HS-27A (cell line): ENCODE measurements at places on chromosomes 12 and 14.

GRCh38 chr14:71702786-71703185 is 229.4 kb upstream of the RGS6 start:
- no peak for DNase-seq

GRCh38 chr14:39442293-39442692 is 10.1 kb upstream of the FBXO33 start:
- DNase-seq: no peak

DNA sequence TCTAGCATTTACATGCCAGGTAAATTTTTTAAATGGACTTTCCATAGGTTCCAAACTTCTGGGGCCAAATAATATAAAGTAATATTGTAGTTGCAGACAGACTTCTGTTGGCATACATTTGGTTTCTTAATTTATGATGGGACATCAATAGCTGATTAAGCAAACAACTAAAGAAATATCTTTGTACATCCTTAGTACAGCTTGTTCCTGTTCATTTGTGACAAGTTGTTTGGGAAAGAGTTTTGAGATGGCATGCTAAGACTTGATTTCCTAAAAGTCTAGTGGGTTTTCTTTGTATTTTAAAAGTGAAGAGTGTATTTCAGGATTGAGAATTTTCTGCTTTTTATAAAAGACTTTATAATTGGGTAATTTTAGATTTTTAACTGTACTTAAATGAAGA is 41.0 kb downstream of the CCDC91 start:
- no peak for DNase-seq

- DNase-seq: peak; percentile 84
Measured at GRCh38 chr14:36773136-36773540, 111.5 kb downstream of the PAX9 start.

DNA sequence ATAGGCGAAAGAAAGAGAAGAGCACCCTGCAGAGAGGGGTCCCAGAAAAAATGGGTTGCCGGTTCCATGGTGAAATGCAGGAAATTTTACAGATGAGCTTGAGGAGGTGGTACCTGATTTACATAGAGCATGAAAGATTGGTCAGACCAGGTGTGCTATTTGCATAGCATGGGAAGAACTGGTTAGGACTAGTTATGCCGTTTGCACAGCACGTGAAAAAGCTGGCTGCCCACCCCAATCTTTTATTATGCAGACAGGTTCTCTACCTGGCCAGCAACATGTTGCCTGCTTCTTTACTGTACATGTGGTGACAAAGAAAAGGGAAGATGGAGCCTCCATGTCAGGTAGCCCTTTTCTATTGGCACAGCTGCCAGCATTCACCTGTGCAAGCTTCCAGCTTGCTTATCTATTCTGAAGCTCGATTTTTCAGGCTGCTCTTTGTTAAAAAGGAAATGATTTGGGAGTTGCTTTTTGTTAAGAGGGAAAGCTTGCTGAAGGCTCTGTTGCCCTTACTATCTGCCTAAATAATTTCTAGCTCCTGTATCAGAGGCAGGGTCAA is 62.9 kb upstream of the ELK3 start:
- no peak for DNase-seq

- no peak for DNase-seq
Measured at GRCh38 chr14:73238941-73239340, 1.6 kb downstream of the PAPLN start.

DNA sequence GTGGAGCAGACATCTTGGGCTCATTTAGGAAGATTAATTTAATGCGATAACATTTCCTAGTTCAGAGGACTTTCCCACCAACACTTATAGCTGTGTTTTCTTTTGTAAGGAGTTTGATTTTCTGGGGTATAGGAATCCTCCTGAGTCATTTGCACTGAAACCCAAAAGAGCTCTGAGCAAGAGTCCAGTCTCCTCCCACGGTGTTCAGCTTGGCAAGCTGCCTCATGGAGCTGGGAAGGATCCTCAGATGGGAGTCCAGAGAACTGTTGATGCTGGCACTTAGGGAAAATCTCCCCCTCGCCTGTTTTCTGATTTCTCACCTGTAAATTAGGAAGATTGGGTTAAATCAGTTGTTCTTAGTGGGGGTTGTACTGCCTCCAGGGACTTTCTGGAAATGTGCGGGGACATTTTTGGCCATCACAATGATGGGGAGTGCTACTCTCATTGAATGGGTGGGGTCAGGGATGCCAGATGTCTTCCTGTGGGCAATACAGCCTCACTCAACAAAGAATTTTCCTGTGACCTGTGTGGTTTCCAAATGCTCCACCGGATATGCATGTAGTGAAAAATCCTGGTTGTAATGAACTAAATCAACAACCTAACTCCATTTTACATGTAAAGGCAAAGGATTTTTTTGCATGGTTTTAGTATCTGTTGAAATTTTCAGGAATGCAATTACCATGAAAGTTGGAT is 150.6 kb downstream of the ADCK1 start:
- DNase-seq: no peak

GRCh38 chr12:26867080-26867479 is 34.1 kb upstream of the ITPR2 start:
- DNase-seq: no peak
